ENCODE measurements at places on chromosomes 4 and X.
A peak's percentile ranks its signal among the peaks of the same experiment; 100 is the strongest.

DNA sequence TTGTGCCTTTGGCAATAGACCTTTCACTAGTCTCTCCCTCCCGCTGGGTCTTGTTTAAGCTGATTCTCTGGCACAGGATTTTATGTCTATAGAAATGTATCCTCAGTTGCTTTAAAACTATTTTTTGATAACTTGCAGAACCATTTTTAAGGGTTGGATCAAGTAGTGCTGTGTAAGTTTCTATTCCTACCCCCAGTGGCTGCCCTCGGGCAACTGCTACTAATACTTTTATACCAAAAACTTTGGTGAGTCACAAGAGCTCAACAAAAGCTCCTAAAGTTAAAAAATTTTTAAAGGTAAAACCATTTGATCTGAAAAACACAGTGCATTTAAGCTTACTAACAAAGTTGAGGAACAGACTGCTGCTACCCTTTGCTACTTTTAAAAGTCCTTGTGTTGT, 1460.6 kb upstream of the PCDH7 start:
- DNase-seq, result no peak

- DNase-seq, result no peak
Observed at GRCh38 chrX:129804806-129805205, 25.1 kb downstream of the SASH3 start.

DNA sequence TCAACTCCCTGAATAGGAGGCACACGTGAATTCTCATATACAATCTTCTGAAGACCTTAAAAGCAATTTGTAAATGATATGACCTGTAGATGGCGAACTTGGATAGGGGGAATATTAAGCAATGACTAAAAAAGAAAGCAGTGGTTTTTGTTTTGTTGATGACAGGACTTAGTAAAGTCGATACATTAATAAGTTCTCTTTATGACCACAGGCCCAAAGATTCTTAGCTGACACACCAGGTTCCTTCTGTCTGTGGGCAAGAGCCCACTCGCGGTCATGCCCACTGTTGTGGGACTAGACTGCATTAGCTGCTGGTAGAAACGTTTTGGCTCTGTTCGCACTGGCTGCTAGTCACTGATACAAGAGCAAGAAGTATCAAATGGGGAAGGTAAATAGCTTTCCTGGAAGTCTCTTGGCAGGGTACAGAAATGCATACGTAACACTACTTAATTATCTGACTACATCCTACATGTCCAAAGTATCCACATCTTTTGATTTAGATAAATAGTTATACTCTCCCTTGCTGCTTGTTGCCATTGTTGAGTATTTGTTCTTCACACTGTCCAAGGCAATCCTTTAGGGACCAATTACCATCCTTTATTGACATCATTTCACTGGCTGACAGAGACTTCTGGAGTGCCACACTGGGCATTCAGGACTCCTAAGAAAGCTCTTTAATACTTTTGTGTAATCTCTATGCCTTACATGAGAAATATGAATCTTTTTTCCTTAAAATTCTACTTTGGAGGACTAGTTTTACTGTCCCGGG, 31.0 kb downstream of the ALPK1 start:
- peak; percentile 45 for DNase-seq

- DNase-seq, result no peak
Observed at GRCh38 chr4:2595436-2595835, 59.0 kb downstream of the FAM193A start.

- DNase-seq, result no peak
Observed at GRCh38 chrX:129158505-129158904, 364.8 kb downstream of the SMARCA1 start.

GRCh38 chrX:132664273-132664672, 175.4 kb upstream of the MBNL3 start:
- no peak for DNase-seq

GRCh38 chr4:145219090-145219489, 38.7 kb upstream of the OTUD4 start:
- DNase-seq, result no peak

GRCh38 chr4:57048590-57049304, 61.4 kb downstream of the IGFBP7 start:
- no peak for DNase-seq

DNA sequence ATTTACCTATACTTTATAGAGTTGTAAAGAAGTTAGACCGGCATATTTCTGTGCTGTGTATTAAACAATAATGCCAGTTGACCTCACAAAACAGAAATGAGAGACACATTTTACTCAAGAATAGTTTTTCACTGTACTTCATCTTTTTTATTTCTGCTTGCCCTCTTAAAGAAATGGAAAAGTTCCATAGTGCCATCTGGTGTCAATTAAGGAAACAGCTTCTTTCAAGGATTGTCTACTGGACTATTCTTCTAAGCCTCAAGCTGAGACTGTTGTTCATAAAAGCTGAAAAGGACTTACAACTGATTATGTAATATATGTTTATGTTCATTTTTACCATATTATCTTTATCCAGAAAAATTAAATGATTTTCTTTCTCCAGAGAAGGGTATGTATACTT, 1523.7 kb downstream of the ARAP2 start:
- DNase-seq, result peak; percentile 28

DNA sequence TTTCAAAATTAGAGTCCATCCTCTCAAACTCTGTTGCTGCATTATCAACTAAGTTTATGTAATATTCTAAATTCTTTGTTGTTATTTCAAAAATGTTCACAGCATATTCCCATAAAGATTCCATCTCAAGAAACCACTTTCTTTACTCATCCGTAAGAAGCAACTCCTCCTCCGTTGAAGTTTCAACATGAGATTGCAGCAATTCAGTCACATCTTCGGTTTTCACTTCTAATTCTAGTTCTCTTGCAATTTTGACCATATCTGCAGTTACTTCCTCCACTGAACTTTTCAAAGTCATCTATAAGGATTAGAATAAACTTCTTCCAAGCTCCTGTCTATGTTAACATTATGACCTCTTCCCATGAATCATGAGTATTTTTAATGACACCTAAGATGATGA, 216.6 kb upstream of the SLC7A11 start:
- peak; percentile 34 for DNase-seq

DNA sequence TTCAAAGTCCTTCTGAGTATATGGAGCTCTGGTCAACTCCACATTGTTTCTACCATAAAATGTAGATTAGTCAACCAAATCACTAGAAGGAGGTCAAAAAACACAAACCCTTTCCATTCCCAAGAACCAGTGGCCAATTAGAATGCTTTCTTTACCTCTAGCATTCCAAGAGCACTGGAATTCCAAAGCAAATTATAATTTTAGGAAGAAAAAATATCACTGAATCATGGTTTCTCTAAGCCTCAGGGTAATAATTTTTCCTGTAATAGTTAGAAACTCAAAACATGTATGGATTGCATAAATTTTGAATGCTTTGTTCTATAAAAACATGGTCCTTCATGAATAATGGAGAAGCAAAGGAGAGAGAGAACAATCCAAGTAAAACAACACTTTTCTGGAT, 39.5 kb downstream of the LEF1 start:
- DNase-seq, result no peak

DNA sequence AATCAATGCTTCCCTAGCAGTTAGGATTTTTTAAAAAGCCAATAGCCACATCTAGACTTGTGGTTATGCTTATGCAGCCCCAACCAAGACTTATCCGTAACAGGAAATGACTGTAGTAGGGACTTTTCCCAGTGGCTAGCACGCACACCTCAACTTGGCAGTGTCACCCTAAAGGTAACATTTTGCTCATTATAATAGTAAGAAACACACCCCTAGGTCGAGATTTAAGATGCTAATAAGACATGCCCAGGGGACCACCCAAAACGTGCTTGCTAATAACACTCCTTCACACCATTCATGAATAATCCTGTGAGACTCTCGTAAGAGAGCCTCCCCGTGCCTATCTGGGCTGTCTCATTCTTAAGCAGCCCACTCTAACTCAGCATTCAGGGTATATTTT, 195.3 kb downstream of the CHIC1 start:
- no peak for DNase-seq

- DNase-seq, result no peak
Observed at GRCh38 chrX:27751976-27752375, 55.8 kb upstream of the MAGEB10 start.

GRCh38 chrX:47748576-47748975, 88.1 kb upstream of the ZNF81 start:
- DNase-seq, result peak; percentile 4

DNA sequence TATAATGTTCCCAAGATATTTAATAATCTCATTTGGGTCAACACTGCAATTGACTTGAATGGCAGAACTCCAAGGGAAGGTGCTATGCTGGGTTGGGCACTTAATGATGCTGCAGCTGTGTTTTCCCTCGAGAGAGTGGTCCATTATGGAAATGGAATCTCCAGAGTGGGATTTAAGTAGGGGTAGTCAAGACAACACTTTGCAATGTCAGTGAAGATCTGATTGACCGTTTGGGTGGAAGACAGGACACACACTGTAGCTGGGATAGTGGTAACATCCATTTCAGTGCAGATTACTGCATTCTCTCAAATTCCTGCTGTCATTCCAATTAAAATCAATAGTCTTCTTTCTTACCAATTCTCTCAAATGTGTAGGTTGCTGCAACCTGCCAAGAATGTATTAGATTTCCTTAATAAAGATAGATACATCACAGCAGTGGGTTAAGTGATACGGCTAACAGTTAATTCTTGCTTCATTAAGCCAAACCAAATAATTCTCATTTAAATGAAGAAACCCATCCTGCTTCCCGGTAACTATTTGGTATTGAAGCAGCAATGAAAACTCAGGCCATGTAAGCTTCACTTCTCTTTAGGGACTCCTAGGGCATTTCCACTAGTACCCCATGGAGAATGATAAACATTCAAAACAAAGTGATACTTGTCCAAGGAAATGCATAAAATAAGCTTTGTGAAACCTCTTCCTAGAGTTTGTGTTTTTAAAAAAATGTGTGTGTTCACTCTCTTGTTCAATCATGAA, 40.5 kb upstream of the RASGEF1B start:
- DNase-seq, result no peak
